ENCODE measurements at places on chromosomes 16 and 17. TPM values are rescaled to one million over a fixed set of nuclear protein-coding genes. Genes with fewer than 3 reads are reported as not detected.

The SPATA32 gene
- 0.72 TPM for total RNA-seq

The RAP1GAP2 gene
- 0.32 TPM for total RNA-seq

The TIMM22 gene
- 20.9 TPM for total RNA-seq

The USP6 gene
- total RNA-seq = 0.24 TPM

The FA2H gene
- total RNA-seq = not detected

The SOX15 gene
- 0.52 TPM for total RNA-seq

The ABCC1 gene
- 28.7 TPM for total RNA-seq

The B4GALNT2 gene
- not detected for total RNA-seq

The CEP295NL gene
- not detected for total RNA-seq

The CCDC200 gene
- not detected for total RNA-seq
